ENCODE measurements at places on chromosomes 6 and 20.

GRCh38 chr6:120853489-120853888 lies 480.8 kb downstream of the TBC1D32 start:
- DNase-seq, result no peak

DNA sequence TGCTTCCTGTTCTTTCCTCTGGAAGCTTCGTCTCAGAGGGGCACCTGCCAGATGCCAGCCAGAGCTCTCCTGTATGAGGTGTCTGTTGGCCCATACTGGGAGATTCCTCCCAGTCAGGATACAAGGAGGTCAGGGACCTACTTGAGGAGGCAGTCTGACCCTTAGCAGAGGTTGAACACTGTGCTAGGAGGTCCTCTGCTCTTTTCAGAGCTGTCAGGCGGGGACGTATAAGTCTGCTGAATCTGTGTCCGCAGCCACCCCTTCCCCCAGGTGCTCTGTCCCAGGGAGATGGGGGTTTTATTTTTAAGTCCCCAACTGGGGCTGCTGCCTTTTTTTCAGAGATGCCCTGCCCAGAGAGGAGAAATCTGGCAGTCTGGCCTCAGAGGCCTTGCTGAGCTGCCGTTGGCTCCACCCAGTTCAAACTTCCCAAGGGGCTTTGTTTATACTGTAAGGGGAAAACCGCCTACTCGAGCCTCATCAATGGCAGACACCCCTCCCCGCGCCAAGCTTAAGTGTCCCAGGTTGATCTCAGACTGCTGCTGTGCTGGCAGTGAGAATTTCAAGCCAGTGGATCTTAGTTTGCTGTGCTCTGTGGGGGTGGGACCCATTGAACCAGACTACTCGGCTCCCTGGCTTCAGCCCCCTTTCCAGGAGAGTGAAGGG lies 326.7 kb downstream of the BCKDHB start:
- no peak for DNase-seq

DNA sequence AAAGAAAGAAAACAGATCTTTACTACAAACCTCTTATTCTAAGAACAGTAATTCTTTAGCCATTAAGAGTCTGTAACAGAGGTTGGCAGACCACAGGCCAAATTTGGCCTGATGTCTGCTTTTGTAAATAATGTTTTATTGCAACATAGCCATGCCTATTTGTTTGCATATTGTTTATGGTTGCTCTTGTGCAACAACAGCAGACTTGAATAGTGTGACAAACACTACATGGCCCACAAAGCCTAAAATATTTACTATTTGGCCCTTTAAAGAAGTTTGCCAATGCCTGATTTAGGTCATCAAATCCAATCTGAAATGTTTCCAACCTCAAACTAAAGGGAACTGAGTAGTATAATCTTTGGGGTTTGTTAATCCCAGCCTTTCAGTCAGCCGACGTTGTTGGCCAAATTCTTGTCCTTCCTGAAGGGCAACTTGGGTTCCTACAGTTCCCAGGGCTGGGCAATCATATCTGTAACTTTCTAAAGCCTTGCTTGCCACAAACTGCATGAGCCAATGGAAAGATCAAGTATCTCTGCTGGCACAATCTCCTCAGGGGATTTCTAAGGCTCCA lies 33.9 kb upstream of the TBC1D20 start:
- DNase-seq, result no peak

DNA sequence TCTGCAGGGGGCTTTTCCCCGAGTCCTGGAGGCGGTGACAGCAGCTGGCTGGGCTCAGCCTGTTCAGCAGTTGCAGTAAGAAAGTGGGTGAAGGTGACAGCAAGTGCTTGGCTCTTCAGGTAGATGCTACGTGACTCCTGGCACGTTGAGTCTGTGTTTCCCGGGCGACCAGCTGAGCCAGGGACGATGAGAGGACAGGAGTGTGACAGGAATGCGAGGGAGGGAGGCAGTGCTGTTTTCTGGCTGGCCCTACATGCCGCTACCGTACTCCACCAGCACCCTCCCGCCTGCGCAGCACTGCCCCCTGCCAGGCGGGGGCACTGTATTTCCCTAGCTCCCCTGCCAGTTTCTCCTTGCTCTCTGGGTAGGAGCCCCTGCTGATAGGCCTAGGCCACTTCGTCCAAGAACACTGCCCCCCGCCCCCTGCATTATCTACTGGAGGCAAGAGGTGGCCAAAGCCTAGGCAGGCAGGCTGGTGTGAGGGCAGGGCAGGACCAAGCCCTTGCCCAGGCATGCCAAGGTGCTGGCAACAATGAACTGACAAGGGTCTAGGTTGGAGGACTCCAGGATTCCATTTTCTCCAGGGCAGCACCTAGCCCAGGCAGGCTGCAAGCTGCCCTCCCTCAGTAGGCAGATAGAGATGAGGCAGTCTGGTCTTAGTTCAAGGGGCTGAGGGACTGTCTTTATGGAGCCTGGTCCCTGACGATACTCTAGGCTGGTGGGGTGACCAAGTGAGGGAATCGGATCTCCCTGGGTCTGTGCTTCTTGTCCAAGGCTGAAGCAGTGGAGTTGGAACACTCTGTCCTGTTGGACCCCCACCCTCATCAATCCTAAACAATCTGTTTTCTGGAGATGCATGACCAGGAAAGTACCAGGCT lies 19.2 kb downstream of the MRPS18A start:
- DNase-seq, result peak; percentile 23

GRCh38 chr20:1674361-1674760 lies 16.8 kb upstream of the SIRPG start:
- DNase-seq, result peak; percentile 38

- no peak for DNase-seq
Measured at GRCh38 chr6:26022132-26022472, 59.5 kb downstream of the TRIM38 start.

GRCh38 chr20:1507276-1507675 lies 16.1 kb upstream of the SIRPB2 start:
- DNase-seq, result no peak

DNA sequence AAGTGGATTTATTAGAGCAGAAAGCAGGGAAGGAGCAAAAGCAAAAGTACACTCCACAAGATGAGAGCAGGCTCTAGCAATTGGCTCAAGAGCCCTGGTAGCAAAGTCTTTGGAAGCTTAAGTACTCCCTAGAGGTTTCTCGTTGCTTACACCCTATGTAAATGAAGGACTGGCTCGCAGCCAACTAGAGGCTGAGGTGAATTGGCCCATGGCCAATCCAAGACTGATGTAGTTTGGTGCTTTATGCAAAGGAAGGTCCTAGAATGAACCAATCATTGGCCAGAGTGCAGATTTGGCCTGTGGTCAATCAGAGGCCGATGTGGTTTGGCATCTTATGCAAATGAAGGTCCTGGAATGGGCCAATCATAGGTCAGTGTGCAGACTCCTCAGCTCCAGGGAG lies 191.3 kb upstream of the ARID1B start:
- no peak for DNase-seq

DNA sequence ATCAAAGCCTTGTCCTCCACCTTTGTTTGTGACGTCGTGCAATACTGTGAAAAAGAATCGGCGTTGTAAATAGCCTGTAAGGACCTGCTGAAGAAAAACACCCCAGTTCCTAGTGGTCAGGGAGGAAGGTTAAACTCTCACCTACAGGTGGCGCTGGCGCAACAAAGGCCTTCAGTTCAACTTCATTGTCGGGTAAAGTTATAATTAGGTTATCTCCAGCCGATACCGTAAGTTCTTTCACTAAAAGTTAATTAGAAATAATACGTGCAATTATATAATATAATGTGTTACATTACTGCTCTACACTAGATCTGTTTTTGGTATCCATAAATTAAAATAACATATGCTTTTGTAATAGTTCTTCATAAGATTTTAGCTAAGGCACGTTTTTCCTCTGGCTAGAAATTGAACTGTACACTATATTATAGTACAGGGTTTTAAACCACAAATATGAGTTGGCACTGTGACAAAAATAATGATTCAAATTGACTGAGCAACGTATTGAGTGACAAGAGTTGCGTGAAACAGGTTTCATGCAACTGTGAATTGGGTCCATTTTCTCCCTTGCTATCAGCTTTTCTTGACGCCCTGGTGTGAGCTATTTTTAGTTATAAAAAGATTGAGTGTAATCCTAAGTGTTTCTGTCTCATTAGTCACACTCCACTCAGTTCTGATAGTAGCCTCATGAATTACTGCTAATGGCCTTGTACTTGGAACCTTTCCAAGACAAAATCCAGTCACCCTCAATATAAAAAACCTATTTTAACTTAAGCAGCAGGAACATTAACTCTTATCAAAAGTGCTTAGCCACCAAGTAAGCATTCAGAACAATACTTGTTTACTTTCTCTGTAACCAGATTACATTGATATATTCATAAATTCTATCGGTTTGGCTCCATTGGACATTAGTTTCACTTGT lies 62.3 kb downstream of the KIAA0319 start:
- peak; percentile 41 for DNase-seq

DNA sequence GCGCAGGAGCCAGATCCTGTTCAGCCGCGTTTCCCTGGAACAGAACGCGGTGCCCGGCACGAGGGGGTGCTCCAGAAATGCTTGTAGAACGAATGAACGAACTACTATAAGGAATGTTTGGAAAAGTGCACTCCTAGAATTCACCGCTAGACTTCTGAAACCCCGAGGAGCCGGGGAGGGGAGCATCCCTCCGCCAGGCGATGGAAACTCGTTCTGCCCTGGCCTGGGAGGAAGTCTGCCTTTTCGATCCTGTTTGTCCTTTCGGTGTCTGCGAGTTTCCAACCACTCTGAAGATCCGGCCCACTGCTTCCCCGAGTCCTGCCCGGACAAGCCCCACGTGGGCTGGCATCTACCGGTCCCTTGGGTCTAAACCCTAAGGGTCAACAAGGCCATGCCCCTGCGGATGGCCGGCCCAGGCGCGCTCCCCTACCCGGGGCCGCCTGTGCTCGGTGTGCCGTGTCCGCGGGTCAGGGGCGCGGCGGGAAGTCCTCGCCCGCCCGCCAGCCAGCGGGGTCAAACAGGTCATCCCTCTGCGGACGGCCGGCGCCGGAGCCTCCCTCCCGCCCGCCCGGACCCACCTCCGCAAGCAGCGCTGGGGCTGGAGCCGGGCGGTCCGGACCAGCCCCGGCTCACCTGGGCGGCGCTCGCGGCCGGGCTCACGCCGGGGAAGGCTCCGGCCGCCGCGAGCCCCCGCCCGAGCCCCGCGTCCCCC lies 526 bp downstream of the SULF2 start:
- no peak for DNase-seq

- no peak for DNase-seq
Measured at GRCh38 chr20:7959484-7959883, 19.2 kb upstream of the HAO1 start.

- no peak for DNase-seq
Measured at GRCh38 chr20:58577871-58578598, 62.8 kb upstream of the APCDD1L start.

DNA sequence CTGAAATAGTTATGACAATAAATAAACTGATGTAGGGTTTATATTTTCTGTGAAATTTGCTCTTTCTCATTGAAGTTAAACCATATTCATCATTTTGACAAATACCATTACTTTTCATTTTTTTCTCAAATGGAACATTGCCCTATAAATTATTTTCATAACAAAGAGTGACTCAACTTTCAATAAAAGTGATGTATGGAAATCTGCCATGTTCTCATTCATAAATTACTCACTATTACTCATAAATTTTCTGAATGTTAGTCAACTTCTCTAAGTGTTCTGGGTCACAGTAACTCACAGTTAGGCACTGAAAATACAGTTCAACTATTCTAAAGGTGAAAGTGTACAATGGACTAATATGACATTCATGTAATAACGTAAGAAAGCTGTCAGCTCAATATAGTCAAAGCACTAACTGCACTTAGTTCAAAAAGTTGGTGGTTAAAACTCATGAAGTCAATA lies 19.0 kb upstream of the STX11 start:
- no peak for DNase-seq

DNA sequence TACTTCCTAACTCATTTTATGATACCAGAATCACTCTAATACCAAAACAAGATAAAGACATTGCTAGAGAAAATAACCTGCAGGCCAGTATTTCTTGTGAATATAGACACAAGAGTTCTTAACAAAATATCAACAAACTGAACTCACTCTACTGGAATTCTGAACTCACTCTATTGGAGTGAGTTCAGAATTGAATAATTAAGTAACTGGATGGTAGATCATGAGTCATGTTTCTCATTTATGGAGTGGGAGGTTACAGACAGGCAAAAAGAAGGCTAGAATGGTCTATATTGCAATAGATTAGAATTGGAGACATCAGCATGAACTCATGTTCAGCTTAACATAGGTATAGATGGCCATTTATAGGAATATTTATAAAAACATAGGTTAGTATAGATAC lies 26.6 kb upstream of the C6orf58 start:
- no peak for DNase-seq

DNA sequence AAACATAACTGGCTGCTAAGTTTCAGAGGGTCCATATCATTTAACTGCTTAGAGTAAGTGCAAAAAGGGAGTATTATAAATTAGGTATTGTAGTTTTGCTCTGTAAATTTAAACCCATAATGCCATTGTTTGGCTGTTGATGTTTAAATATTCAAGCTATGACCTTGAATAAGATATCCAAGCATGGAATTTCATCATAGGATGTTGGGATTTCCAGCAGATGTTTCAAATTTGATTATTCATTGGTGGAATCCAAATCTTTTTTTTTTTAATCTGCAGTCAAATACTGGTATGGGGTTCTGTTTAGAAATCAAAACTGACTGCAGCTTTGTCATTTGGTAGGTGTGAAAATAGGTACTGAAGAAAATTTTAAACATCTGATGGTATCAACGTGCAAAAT lies 161.0 kb downstream of the KHDC1L start:
- DNase-seq, result no peak

DNA sequence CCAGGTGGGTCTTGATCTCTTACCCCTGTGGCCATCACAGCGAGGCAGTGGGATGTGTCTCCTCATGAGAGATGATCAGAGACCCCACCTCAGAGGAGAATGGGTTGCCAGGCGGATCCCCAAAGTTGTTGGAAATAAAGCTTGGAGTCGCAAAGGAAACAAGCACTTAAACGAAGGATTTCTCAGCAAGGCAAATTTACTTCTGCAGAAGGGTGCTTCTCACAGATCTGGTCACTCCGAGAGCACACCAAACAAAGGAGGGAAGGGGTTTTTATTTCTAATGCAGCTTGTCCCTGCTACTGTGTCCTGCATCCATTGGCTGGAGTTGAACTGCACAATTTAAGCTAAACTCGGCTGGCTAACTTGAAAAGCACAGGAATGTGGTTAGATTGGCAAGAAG lies 466.6 kb upstream of the EYS start:
- DNase-seq, result no peak

DNA sequence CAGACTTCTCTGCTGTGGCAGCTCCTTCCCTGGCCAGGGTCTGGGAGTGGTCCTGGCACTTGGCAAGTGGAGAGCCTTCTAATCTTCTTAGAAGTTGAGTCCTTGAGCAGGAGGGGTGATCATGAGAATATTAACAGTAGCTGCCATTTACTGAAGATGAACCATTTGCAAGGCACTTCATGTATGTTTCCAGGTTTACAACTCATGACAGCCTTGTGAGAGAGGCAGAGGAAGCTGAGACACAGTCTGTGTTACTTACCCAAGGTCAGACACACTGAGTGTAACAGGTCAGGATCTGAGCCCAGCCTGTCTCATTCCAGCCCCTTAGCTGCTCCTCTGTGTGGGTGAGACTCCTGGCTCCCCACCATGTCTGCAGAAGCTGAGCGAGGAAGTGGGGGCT lies 45.5 kb upstream of the SRF start:
- DNase-seq, result no peak

Measured in central memory CD4-positive, alpha-beta T cell (primary cell).